Kidney glomerular epithelial cell (primary cell): ENCODE measurements at places on chromosomes 3 and 15.

- DNase-seq = no peak
Measured at GRCh38 chr3:106699122-106699521, 678.1 kb upstream of the CCDC54 start.

GRCh38 chr3:71051893-71052687 lies 531.4 kb downstream of the FOXP1 start:
- no peak for DNase-seq

DNA sequence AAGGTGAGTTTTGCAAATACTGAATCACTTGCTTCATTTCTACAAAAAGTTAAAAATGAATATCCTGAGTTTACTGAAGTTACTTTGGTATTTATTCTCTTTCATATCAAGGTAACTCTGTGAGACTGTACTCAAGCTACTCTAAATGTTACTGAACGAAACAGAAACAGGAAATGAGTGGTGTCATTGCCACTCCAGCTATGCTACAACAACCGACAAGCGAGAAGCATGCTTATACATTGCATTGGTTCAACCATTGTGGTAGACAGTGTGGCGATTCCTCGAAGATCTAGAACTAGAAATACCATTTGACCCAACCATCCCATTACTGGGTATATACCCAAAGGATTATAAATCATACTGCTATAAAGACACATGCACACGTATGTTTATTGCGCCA lies 313.2 kb upstream of the THBS1 start:
- DNase-seq = no peak

DNA sequence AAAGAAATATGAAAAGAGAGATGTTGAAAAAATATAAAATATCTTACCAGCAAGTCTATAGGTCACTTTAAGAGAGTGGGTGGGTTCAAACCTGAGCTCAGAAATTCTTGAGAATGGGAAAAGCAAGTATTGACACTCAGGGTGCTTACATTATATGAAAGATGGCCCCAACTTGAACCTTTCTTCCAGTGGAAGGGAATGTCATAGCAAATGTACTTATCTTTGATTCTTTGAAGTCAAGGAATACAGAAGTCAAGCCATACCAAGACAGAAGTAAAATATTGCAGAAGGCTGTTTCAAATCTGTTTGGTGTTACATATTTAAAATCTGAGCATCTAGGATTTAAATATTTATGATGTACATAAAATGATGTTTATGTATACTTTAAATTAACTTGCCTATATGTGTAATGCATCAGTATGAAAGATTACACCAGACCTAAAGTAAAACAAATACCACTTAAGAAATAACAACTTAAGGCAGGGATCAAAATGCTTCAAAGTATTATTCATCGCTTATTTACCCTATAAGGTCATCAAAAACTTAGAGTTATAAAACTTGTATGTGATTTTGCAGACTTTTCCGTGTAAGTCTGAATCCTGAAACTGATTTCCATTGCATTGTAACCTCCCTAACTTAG lies 8.7 kb downstream of the MME start:
- DNase-seq = no peak

- no peak for DNase-seq
Measured at GRCh38 chr3:170517242-170517945, 68.5 kb downstream of the SLC7A14 start.

DNA sequence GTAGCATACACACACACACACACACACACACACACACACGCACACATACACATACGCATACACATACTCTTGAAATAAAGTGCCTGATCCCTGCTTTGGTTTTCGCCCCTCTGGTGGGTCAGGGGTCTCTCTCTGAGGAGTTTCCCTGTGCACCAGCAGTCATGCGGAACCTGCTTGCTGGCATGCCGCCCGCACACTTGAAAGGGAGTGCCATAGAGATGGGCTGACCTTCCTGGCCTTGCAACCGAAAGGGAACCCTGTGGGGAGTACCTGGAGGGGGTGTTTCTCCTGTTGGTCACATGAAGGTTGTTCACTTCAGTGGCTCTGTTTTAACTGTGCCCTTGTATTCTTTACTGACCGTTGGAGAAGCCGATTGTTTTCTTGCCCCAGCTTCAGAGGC lies 752.3 kb downstream of the NR2F2 start:
- peak; percentile 49 for DNase-seq

DNA sequence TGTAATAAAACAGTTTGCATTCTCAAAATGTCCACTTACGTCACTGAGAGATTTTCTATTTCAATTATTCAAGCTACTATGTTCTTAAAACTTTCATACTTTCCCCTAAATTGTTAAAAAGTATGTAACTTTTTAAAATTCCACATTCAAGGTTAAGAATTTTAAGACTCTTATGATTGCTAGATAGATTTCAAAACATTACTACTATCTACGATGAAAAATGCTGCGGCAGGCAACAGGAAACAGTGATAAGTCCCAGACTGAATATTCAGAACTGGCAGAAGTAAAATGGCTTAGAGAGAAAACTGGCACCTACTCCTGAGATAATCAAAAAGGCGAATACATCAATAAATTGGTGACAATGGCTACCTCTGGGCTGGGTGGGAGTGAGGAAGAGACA lies 16.2 kb downstream of the ATP13A3 start:
- DNase-seq = no peak

DNA sequence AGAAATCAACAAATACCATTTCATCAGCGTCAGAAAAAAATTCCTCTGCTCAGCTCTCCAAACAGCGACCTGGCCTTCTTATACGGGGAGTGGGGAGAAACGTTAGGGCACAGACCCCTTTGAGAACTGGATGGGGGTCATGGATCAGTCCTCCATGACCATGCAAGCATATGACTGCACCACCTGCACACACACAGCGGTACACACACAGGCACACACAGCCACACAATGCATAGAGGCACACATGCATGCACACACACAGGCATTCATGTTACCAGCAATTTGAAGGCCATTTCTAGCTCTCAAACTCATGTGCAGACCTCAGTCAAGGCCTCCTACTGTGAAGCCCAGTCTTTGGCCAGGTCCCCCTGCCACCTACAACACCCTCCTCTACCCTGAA lies 50.2 kb downstream of the SLC41A3 start:
- DNase-seq = no peak

- DNase-seq = no peak
Measured at GRCh38 chr3:40511031-40511718, 5.3 kb downstream of the ZNF620 start.
